ENCODE measurements at places on chromosomes 2 and 18.

DNA sequence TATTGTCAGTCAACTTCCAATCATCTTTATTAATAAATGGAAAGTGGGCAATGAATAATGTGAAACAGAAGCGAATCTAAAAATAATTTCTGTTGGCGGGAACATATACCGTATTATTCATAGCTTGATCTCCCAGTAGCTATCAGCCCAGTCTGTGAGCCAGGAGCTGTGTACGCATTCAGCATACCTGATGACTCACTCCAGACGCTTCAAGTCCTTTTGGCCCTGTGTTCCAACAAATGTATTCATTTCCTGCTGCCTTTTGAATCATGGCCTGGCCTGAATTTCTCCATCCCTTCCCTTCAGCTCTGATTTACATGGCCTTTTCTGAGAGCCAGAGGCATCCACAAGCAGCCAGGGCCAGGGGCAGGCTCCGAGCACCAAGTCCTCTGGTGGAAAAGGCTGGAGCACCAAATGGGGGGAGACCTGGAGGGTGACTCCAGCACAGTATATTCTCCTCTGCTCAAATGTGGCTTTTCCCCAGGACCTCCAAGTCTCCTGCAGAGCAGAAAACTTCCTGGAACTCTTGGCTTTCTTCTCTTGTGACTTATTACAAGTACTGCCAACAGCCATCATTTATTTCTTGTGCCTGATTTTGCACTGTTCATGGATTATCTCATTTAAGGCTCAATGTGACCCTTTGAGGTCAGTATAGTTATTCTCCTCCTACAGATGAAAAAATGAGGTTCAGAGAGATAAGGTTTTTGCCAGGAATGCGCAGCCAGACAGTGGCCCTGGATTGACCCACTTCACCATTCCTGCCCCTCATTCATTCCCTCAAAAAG, 108.7 kb downstream of the EN1 start:
- ATAC-seq: peak; percentile 98

DNA sequence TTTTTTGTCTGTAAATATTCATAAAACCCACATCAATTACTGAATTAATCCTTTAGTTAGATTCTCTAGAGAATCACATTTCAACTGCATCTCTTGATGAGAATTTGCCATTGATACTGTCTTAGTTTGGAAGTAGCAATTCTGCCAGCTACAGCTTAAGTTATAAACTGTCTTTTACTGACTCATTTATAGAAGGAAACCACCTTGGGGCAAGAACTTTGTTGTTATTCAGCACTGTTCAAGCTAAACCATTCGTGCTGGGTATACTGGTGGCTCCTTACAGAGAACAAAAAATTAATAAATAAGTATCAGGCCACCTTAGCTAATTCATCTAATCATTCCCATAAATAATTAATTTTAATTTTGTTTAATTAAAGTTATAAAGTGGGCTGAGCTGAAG, 1082.6 kb upstream of the CELF4 start:
- no peak for ATAC-seq

DNA sequence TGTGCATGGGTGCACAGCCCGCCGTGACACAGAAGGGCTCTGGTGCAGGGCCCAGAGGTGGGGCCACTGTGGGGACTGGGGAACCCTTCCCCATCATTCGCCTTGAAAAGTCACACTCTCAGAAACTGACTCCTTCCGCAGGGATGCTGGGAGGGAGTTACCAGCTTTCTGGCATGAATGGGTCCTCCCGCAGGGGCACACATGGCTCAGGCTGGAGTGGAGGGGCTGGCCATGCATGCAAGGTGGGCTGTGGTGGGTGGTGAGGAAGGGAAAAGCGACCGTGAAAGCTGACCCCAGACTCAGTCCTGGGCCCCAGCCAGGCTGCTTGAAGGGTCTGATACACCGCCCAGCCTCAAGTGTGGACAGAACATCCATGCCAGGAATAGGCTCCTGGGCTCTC, 201.1 kb downstream of the TNS1 start:
- ATAC-seq: no peak

DNA sequence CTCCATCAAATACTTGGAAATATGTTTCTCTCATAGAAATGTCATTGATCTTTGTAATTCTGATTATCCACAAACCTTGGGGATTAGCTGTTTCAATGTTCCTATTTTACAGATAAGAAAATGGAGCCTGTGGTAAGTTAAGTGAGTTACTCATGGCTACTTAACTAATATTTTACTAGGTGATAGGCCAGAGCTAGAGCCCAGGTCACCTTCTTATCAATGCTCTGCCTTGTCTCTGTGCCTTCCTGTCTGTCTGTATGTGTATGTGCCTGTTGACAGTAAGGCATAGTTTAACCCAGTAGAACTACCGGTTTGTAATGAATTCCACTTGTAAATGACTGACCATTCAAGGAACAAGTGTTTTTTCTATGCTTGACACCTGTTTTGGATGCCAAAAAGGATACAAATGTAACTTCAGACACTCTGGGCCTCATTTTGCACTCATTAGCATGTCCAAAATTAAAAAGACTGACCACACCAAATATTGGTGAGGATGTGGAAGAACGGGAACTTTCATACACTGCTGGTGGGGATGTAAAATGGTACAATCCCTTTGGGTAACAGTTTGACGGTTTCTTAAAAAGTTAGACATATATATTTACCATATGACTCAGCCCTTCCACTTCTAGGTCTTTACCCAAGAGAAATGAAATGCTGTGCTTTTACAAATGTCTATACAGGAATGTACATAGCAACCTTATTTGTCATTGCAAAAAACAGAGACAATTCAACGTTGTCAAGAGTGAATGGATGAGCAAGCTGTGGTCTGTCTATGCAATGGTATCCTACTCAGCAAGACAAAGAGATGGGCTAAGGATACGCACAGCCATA, 19.6 kb upstream of the IL1A start:
- peak; percentile 96 for ATAC-seq

- ATAC-seq: no peak
These were observed 12.0 kb downstream of the PCBP1 start for GRCh38 chr2:70099270-70099669.

DNA sequence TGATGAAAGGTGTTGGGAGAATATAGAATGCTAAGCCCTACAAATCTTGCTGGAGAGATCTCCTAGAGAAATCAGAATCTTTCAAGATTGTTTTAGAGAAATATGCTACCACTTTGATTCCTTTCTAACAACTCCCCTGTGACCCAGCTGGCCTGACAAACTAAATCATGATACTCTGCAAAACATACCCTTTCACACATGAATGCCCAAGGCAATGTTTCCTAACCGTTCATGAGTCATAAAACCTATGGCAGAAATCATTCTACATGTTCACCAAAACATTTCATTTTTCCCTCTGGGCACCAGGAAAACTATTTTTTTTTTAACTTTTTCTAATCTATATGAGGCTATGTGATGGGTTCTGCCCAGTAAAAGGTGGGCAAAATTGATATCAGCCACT, 77.8 kb upstream of the SETBP1 start:
- ATAC-seq: no peak

DNA sequence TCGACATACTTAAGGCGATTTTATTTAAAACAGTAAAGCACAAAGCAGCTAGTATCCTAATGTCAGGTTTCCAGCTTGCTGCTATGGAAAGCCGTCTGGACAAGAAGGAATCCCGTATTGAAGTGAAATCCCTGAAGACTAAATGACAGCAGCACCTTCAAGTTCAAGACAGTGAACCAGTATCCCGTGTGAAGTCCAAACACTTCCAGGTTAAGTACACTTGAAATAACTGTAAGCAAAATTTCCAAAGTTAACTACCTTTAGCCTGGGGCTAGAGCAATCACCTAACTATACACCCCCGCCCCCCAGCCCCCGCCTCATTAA, 1.2 kb downstream of the MBOAT2 start:
- ATAC-seq: no peak

DNA sequence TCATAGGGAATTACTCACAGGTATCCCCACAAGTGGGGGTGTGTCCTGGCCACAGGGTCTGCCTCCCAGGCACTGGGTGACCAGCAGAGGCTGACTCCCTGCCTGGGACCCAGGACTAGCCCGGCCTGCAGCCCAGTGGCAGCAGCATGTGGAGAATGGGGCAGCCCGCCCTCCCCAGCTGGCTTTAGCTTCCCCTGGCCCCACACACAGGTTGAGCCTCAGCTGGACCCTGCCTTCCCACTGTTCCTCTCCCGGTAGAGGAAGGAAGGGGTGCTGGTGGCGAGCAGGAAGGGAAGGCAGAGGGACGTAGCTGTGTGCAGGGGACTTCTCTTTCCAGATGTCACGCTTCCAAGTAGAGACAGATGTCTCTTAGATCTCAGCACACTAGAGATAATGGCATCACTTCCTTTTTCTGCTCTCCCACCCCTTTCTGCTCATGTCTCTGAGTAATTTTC, 51.4 kb downstream of the EMILIN2 start:
- no peak for ATAC-seq

DNA sequence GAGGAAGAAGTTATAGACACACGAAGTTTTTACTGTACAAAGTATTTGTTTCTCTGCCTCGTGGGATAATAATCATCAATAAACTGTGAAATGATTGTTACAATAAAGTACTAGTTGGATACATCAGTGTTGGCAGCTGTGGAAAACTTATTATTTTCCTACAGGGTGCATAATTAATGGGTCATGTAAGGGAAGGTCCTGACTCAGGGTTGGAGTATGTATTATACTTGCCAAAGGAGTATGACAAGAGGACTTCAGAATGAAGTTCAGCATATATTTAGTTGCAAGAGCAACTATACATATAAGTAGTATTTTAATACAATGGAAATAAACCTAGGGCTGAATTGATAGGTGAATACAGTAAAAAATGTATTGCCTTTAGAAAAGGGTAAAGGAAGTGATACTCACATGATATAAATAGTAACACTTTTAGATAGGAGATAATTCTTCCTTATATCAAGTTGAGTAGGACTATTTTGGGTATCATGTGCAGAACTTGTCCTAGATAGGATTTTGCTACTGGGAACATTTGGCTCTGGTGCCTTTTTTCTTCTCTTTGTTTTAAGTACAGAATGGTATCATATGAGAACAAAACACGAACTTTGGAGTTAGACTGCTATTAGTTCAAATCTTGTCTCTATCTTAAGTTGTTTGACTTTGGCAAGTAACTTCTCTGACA, 79.1 kb downstream of the PLCL1 start:
- ATAC-seq: no peak

DNA sequence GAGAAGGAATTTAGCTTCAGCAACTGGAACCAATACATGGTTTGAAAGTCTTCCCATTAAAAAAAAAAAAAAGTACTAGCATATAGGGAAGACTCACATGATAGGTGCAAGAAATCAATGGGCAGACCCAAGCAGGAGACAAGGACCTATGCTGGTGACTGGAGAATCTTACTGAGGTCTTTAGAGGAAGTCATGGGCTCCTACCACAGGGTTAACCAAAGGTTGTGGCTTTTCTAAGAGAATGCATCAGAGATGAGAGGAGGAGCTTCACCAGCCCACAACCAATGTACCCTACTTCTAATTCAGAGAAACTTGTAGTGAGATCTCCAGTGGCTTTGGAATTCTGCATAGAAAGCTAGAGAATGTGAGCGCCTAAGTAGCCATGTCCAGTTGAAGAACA, 207.4 kb downstream of the NCKAP5 start:
- ATAC-seq: no peak

DNA sequence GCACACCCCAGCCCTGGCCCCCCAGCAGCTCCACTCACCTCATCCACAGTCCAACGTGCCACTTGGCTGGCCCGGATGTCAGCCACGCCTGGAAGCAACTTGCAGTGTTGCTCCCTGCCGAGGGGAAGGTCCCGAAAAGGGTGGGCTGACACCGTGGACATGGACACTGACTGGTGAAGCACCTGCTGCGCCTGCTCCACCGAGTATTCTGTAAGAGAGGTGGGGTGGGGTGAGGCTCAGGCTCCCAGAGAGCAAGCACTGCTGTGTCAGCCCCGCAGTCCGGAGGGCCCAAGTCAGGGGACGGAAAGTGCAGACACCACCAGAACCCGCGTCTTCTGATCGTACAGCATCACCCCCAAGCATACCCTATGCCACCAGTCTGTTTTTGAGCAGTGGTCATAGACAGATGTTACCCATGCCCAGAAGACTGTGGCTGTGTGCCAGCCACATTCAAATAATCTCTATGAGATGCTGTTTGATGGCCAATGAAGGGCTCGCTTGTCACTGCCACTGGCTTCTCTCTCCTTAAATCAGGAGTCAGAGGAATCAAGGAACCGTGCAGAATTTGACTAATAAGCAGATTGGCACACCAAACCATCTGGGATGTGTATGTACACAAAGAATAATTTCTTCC, 74.2 kb upstream of the TMEM200C start:
- no peak for ATAC-seq

DNA sequence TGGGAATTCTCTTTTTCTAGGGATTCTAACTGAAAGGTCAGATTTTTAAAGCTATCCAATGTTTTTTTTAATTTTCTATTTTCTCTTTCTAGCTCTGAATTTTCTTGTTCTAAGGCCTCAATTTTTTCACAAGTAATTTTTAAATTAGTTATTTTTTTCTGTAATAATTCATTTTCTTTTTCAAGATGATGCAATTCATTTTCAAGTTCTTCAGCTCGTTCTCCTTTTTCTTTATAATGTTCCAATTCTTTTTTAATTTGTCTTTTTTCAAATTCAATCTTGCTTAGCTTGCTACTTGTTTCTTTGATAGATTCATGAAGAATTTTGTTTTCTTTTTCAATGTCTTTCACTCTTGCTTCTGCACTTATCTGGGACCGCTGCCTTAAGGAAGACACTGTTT, 65.7 kb upstream of the MTIF2 start:
- no peak for ATAC-seq

- peak; percentile 59 for ATAC-seq
These were observed 2.8 kb upstream of the SULT6B1 start for GRCh38 chr2:37191253-37191652.

- ATAC-seq: no peak
These were observed 1.5 kb downstream of the CREB1 start for GRCh38 chr2:207531032-207531952.

GRCh38 chr2:135951041-135951583, 34.3 kb downstream of the DARS1 start:
- no peak for ATAC-seq

GRCh38 chr18:50742952-50743351, 76.9 kb downstream of the MRO start:
- ATAC-seq: no peak

- no peak for ATAC-seq
These were observed 704 bp downstream of the ANKRD53 start for GRCh38 chr2:70979180-70979488.

- no peak for ATAC-seq
These were observed 4.3 kb downstream of the KLF7 start for GRCh38 chr2:207161247-207162123.

DNA sequence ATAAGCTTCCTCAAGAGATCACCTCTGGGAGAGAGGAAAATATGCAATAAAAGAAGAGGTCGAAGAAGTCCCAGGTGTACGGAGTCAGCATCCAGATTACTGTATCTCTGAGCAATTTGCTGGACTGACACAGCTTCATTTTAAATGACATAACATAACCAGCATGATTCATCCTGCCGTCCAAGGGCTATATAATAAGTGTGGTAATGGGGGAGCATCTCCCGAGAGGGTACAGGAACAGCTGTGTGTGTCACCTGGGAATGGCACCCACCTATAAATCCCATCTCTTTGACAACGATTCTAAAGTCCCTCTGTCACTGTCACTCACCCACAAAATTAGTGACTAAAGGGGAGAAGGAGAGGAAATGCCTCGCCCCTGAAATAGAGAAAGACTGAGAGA, 19.3 kb upstream of the FZD7 start:
- no peak for ATAC-seq

Measured in motor neuron (in vitro differentiated cells).